Kidney capillary endothelial cell (primary cell): ENCODE measurements at places on chromosomes 1 and 21.
A peak's percentile ranks its signal among the peaks of the same experiment; 100 is the strongest.

DNA sequence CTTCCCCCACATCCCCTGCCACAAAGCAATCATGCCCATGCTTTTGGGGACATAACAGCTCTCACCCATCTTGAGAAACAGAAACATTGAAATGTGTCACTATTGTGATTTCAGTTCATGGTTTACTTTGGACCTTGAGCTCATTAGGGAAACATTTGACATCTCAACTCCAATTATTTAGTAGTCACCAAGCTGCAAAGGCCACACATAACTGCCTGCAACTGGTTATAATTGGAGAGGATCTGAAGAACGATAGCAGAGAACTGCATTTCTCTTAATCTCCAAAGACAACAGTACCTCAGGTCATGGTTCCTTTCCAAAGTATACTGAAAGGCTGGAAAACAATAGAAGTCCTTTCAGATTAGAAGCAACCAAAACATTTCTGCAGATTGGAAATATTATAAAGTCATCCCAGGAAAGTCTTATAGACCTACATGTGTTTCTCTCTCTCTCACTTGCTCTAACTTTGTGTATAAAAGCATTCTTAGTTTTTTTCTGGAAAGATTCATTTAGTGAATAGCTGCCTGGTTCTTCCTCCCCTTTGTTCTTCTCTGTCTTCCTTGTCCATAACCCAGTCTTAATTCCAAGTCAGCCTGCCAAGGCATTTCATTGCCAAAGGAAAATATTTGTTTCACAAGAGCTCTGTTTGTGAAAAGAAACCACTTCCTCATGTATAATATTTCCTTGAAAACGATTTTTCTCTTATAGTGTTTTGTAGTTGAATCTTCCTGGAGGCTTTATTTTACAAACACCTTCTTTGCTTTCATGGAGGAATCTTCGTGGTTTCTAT lies 426.8 kb downstream of the ADGRL2 start:
- DNase-seq: no peak

- peak; percentile 39 for DNase-seq
Observed at GRCh38 chr1:151166505-151166956, 587 bp downstream of the SCNM1 start.

DNA sequence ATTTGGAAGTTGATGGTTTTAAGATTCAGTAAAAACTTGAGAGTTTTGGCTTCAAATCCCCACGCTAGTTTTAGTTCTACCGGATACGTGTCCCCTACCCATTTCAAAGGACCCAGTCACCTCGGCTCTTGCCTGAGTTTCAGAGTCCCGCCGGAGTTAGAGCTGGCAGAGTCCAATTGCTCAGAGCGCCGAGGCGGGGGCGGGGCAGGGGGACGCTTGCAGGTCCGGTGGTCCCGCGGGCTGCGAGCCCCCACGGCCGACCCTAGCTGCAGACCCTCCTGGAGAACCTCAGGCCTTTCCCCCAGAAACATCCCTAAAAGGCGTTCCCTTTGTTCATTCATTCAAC lies 765 bp upstream of the VPS45 start:
- DNase-seq: peak; percentile 42

- DNase-seq: no peak
Observed at GRCh38 chr1:239483391-239483790, 97.0 kb downstream of the CHRM3 start.

- no peak for DNase-seq
Observed at GRCh38 chr1:66336641-66336990, 197.3 kb upstream of the SGIP1 start.

GRCh38 chr1:174023440-174023839 lies 1.3 kb upstream of the RC3H1 start:
- DNase-seq: no peak
